NCI-H2171 treated with DMSO at 0.1 percent for 48 hours (cell line): ENCODE measurements at places on chromosomes 4 and X.

DNA sequence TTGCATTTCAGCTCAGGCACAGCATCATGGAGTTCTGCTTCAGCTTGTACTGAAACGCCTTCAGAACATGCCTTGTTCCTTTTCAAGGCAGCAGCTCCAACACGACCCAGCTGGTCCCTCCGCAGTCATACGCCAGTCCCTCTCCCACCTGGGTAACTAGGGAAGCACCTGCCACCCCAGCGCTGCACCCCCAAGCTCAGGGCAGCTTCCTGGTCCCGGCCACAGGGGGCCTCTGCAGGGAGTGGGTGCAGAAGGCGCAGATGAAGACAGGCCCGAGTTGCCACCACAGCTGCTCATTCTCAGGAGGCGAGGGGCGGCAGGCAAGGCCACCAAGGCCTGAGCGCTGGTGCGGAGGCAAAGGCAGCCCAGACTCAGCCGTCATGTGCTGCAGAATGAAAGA is 21.8 kb downstream of the WDR1 start:
- DNase-seq: no peak

DNA sequence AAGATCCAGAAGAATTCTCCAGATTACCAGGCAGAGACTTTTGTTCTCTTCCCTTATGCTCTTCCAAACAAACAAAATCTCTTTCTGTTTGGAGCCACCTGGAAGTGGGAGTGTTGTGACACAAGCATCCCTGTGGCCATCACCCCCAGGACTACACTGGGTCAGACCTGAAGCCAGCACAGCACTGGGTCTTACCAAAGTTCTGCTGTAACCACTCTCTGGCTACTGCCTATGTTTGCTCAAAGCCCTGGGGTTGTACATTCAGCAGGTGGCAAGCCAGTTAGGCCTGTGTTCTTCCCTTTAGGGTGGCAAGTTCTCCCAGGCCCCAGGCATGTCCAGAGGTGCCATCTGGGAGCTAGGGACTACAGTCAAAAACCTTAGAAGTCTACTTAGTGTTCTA is 43.7 kb upstream of the MAOA start:
- no peak for DNase-seq

DNA sequence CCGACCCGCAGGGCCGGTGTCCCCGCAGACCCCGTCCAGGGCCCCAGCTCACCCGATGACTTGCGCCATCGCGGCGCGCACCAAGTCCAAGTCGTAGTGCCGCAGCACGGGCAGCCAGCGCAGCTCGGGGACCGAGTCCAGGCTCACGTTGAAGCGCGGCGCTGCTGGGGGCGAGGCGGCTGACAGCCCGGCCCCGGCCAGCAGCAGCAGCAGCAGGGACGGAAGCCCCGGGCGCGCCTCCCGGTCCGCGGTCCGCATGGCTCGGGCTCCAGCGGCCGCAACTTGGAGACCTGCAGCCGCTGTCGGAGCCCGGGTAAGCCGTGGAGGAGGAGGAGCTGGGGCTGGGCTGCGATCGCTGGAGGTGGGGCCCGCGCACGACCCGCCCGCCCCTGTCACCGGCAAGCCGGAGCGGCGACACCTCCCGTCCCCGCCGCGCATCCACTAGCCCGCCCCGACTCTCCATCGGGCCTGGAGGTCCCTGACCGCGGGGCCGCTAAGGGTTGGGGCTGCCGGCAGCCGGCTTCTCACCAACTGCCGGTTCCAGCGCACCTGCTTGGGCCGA is at the start of gene NAAA:
NAAA (minus strand) TSS at position 322 of the 562 bp plus-strand sequence; CDS start at position 258, 64 bp downstream.
- DNase-seq: peak; percentile 11

DNA sequence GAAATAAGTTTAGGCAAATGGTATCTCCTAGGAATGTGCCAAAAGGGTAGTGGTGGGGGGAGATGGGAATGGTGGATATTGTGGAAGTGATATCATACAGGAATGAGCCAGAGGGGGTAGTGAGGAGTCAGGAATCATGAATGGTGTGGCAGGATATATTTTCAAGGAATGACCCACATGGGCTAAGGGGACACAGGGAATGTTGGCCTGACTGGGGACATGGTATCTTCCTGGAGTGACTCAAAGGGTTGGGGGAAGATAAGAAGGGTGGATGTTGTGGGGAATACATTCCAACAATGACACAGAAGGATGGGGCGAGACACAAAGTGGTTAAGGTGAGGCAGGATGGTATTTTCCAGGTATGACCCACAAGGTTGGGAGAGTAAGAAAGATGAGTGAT is 60.6 kb downstream of the MAOA start:
- no peak for DNase-seq

DNA sequence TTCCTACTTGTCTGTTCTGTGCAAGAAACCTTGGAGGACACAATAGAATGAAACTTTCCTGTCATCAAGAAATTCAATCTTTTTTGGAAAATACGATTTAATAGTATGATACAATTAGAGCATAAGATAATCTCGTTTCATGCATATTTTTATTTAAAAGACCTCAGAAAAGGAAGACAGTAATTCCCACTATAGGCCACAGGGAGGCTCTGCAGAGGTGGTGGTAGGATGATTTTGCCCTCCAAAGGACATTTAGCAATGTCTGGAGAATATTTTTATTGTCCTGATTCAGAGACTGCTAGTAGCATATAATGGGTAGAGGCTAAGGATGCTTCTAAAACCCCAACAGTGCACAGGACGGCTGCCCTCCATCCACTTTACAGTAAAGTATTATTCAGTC is 68.7 kb downstream of the PAK3 start:
- no peak for DNase-seq

DNA sequence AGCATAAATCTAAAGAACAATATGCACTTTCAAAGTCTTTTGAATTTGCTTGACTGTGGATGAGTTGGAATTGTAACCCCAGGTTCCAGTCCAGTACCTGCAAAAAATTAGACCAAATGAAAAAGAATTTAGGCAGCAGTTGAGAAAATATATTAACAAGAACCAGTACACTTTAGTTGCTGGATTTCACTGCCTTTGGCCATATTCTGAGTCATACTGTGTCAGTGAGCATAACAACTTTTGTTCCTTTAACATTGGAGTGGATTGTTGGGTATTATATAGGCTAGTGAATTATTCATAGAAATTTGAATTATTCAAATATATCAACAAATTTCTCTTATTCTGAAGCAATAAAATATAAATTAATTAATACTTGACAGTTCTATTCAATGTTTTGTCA is 101.5 kb upstream of the SMAD1 start:
- no peak for DNase-seq

GRCh38 chr4:187179086-187180058 is 455.7 kb upstream of the FAT1 start:
- no peak for DNase-seq

DNA sequence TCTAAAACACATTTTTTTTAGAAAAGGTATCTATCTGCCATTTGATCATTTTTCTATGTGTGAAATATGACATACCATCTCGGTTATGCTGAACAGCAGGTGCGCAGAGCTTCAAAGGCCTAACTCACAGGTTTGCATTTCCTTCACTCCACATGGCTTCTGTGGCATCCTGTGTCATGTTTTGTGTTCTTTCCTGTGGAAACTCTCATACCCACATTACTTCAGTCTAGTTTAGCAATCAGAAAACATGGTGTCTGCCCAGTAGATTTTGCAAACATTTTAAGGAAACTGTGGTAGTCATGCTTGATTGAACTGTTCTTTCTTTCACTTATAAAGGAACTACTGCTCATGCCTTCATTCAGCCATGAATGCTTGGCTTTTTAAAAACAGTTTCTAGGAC is 11.3 kb upstream of the ARAP2 start:
- DNase-seq: no peak

DNA sequence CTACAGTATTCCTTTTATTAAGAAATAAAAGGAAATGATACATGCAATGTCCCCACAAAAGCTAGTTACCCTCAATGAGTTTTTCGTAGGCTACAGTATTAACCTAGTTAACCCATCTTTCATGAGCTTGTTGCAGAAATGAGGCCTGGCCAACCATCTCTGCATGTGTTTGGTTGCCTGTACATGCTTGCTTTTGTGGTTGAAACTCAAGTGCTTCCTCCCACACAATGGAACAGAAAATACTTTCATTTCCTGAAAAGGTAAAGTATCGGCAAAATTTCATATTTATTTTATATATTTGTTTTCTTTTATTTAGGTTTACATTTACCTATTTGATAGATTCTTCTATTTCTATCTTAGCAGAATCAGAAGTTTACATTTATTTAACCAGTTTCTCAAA is 214.6 kb upstream of the FAM241A start:
- DNase-seq: no peak

DNA sequence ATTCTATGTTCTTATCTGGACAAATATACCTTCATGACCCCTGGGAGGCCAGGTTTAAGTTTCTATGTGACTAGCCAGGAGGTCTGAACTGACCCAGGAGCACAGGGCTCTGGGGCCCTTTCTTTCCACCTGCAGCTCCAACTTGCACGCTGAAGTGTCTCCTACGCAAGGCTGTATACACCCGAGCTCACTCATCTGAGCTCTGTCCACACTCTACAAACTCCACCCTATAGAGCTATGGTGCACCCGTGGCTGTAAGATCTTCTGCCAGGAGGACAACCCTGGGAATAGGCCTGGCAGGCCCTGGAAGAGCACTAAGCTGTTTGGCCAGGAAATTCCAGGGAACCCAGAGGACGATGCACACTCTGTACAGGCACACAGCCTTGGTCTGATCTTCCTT is 60.6 kb upstream of the ATOH1 start:
- no peak for DNase-seq

DNA sequence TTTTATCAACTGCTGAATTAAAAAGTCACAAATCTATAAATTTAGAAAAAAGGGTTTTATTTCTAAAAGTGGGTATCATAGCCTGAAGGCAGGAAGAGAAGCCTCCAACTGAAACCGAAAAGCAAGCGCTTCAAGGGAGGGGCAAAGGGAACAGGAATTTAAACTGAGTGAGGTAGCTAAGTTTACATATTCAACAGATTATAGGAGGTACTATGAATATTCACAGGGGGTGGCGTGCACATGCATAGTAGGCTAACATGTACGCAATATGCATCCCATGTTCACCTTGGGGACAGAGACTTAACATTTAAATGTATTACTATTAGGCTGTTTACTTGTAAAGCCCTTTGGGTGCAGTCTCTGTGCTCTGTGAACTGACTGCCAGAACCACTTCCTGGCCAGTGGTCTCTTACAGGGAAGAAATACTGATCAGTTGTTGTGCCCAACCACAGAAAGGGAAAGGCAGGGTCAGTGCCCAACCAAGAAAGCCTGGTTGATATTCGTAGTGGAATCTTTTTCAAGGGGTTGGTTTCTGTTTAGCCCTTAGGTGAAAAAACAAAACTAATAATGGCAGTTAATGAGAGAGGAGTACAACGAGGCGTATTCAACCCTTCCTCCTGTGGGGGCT is 168.7 kb upstream of the GALNTL6 start:
- DNase-seq: no peak

GRCh38 chr4:141090473-141090872 is 42.8 kb downstream of the RNF150 start:
- no peak for DNase-seq

GRCh38 chr4:93513851-93514250 is 314.7 kb upstream of the ATOH1 start:
- DNase-seq: peak; percentile 91

GRCh38 chrX:13078739-13079444 is 34.5 kb upstream of the FAM9C start:
- DNase-seq: no peak

- DNase-seq: no peak
Measured at GRCh38 chr4:186400676-186401075, 134.7 kb downstream of the F11 start.

DNA sequence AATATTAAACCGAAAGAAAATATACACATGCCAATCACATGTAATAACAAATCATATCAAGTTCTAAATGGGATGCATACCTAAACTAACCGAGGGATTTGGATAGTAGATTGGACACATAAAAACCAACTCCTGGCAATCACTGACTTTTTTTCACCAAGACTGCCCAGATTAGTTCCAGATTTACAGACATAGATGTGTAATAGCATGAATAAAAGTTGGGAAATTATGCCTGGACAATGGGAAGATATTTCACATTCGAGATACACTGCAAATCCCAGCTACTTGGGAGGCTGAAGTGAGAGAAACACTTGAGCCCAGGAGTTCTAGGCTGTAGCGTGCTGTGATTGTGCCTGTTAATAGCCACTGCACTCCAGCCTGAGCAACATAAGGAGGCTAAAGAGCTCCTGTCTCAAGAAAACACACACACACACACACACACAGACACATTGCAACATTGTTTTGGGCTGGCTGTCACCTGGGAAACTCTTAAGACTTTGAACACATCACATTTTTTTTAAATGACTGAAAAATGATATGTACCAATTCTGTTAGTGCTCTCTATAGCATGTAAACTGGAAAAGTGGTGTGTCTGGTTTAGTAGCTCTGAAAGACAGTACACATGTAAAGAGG is 5.7 kb downstream of the RAB40A start:
- no peak for DNase-seq

GRCh38 chrX:14963447-14964236 is 90.4 kb downstream of the MOSPD2 start:
- DNase-seq: no peak

DNA sequence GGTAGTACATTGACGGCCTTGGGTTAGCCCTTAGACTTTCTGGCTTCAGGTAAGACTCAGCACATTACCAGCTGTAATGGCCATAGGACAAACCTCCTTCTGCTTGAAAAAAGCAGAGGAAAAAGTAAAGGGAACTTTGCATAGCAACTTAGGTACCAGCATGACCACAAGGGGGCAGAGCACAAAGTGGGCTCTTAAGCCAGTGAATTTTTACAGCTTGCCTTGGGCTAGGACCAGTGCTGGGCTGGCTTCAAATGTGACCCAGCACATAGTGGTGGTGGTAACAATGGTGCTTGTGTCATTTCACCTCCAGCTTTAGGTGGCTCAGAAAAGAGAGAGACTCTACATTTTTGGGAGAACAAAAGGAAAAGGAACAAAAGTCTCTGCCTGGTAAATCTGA is 66.1 kb downstream of the KLHL4 start:
- DNase-seq: no peak

DNA sequence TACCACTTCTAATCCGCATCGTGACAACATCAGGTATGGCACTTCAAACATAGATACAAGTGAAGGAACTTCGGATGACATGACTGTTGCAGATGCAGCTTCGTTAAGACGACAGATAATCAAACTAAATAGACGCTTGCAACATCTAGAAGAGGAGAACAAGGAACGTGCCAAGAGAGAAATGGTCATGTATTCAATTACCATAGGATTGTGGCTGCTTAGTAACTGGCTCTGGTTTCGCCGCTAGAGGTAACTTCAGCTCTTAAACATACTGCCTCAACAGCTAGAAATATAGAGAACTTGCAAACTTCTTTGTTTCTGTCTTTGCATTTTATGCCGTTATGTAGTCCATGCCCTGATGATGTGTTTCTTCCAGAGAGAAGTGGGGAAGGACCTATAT is 530.8 kb upstream of the DIPK2B start:
- no peak for DNase-seq

- no peak for DNase-seq
Measured at GRCh38 chr4:143443728-143444127, 69.8 kb upstream of the SMARCA5 start.
